ENCODE measurements at places on chromosomes 5 and 9. TPM values are rescaled to one million over a fixed set of nuclear protein-coding genes. Genes with fewer than 3 reads are reported as not detected.

Gene PCDHB2
- total RNA-seq, result 1.6 TPM

Gene POLR3G
- total RNA-seq, result 2.1 TPM

Gene CDKN2A
- total RNA-seq, result 7.5 TPM

Gene SNX30
- 10.1 TPM for total RNA-seq

Gene PCDHGA5
- total RNA-seq, result 1.4 TPM

Gene TXNDC8
- total RNA-seq, result not detected

Gene HSD17B3
- total RNA-seq, result not detected

Gene OR1J2
- not detected for total RNA-seq

Gene CLTA
- total RNA-seq, result 142 TPM

Gene NR6A1
- total RNA-seq, result 3.4 TPM

Gene MUSK
- total RNA-seq, result not detected

Gene BAAT
- 0.10 TPM for total RNA-seq

Gene ARSI
- total RNA-seq, result 0.67 TPM

Gene IL17B
- total RNA-seq, result not detected

Gene TRIM36
- total RNA-seq, result 4.9 TPM

Gene TIMD4
- total RNA-seq, result 4.6 TPM

Gene PPP6C
- total RNA-seq, result 39.4 TPM

Gene PCDHB9
- total RNA-seq, result 0.74 TPM

Gene PCDHA8
- 0.52 TPM for total RNA-seq

Gene CDH9
- not detected for total RNA-seq

Gene CD72
- 113 TPM for total RNA-seq

Gene CLK4
- total RNA-seq, result 95.9 TPM

Gene PJA2
- 84.0 TPM for total RNA-seq

Gene TMEM203
- total RNA-seq, result 34.6 TPM

Gene WDR31
- 0.67 TPM for total RNA-seq

Gene ENTREP1
- total RNA-seq, result 1.1 TPM

Gene DPM2
- 27.7 TPM for total RNA-seq

Gene BASP1
- 105 TPM for total RNA-seq

Gene SYK
- total RNA-seq, result 116 TPM

Gene BSPRY
- 0.54 TPM for total RNA-seq

Gene DCTN3
- 57.1 TPM for total RNA-seq

Gene SLC6A19
- total RNA-seq, result not detected

Measured in spleen (tissue), 13 donors.